Fibroblast of skin of left quadriceps (primary cell): ENCODE measurements at places on chromosomes 1 and 21.

DNA sequence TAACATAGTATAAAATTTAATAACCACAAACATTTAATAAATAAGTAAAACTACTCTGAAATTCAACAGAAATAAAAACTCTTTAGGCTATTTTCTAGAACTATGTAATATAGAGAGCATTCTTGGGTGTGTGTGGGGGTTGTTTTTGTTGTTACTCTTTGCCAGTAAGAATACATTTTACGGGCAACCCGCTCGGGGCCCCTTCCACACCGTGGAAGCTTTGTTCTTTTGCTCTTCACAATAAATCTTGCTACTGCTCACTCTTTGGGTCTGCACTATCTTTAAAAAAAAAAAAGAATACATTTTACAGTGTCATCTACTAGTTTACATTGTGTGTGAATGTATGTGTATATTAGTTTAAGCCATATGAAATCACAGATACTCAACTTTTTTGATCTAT lies 16.0 kb upstream of the GIPC2 start:
- DNase-seq: no peak

DNA sequence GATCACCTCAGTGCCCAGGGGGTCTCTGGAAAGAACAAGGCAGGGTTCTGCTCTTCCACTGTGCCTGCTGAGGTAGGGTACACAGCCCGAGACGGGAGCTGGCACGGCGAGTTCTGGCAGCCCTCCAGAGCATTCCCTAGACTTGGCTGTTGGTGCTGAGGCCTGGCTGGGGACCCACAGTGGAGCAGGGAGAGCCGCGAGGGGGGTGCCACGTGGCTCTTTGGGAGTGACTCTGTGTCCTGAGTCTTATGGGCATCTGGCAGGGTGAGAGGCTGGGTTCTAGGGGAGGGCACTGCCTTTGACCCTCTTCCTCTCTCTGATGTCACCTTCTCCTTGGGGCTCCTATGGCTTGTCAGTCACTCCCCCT lies 336.4 kb downstream of the CAMTA1 start:
- no peak for DNase-seq

DNA sequence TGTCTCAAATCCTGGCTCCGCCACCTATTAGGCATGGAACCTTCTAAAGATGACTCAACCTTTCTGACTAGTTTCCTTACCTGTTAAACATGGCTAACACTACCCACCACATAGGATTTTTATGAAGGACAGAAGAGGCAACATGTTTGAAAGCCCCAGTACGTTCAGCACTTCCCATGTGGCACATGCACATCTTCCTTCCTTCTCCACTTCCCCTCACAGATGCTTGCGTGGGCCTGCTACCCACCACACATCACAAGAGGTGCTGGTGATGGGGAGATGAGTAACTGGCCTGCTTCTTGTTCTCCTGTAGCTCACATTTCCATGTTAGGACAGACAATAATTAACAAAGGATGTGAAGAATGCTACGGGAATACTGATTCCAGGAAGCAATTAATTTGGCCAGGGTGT lies 7.1 kb downstream of the ZBTB21 start:
- DNase-seq: peak; percentile 70

- DNase-seq: no peak
Observed at GRCh38 chr1:12469493-12469892, 148.5 kb downstream of the DHRS3 start.

- DNase-seq: peak; percentile 23
Observed at GRCh38 chr1:232501854-232502253, 128.1 kb downstream of the SIPA1L2 start.

DNA sequence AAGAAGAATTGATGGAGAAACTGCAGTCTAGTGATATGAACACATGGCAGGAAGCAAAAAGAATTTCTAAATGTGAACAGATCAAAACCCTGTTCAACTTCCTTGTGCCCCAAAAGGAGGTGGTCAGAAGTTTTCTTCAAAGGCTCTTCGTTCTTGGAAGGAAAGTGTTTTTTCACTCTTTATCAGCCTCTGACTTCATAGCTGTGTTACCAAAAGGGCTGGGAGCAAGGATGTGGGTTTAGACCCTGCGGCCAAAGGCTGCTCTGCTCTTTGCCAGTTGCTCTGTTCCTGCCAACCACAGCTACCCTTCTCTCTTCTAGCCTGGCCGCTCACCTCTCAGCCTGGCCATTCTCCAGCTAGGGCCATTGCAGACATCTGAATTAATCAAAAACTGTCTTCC lies 53.8 kb downstream of the PTGER3 start:
- DNase-seq: no peak

DNA sequence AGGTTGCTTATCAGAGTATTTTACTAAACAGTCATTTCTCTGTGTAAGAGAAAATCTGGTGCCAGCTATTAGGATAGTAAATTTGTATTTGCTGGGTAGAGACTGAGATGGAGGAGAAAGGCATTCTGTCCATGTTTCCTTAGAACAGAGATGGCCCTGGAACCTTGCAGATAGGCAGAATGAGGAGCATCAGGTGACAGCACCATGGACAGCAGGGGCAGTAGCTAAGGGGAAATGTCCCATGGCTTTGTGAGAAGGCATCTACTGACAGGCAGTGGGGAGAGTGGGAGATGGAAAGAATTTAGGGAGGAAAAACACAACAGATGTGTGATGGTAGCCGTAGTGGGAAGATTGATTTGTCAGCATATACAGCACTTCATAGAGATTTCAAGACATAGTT lies 105.0 kb downstream of the PRRX1 start:
- DNase-seq: no peak

GRCh38 chr21:46163380-46163779 lies 8.0 kb upstream of the FTCD start:
- no peak for DNase-seq

DNA sequence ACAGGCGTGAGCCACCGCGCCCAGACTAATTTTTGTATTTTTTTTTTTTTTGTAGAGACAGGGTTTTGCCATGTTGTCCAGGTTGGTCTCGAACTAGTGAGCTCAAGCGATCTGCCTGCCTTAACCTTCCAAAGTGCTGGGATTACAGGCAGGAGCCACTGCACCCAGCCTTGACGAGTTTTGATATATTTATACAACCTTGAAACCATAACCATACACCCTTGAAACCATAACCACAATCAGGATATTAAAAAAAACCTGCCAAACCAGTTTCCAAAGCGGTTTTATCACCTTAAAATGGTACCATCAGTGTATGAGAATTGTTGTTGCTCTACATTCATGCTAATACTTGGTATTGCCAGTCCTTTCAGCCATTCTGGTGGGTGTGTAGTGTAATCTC lies 3.7 kb upstream of the PHACTR4 start:
- DNase-seq: no peak
